ENCODE measurements at places on chromosomes 4 and X.

DNA sequence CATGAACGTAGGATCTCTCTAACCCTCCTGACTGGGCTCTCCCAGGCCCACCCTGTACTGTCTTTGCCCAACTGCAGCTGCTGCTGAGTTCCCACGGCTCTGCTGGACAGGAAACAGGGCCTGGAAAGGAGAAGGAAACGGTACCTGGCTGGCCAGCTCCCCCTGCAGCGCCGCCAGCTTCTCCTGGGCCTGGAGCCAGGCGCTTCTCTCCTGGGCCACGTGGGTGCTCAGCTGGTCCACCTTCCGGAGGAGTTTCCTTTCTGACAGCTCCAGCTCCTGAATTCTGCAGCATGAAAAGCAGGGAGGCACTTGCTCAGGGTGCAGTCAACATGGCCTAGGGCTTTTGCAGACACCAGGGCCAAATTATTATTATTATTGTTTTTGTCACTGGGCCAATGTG is 6.5 kb downstream of the C4orf50 start:
- no peak for DNase-seq

- DNase-seq = no peak
Measured at GRCh38 chr4:124325690-124326089, 386.8 kb downstream of the ANKRD50 start.

DNA sequence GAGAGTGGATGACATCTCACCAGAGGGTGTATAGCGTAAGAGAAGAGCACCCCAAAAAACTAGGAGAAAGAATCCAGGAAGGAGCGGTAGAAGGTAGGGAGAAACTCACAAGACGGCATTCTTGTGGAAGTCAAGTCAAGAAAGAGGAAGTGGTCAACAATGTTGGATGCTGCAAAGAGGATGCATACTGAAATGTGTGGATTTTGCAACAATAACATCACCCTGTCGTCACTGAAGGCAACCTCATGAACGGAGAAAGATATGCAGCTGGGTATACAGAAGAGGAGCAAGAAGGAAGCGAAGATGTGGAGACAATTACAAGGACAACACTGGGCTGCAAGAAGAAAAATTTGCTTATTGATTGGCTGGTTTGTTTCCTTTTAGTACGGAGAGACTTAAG is 11.4 kb upstream of the TAPT1 start:
- DNase-seq = no peak

DNA sequence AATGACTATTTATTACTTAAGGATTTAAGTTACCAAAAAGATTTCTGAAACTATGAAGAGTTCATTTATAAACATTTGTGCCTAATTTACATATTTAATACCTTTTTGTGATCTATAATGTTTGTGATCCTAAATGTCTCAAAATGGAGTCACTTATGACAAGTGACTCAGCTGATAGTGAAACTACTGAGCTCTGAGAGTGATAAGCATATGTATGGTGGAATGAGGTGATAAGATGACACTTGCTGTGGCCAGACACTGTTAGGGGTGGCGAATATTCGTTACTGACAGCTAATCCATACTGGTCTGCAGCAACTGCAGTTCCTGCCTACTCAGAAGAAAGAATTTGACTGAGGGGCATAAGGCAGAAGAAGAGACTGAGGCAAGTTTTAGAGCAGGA is 5.5 kb upstream of the NXF3 start:
- DNase-seq = no peak

GRCh38 chr4:10662937-10663336 is 21.6 kb downstream of the CLNK start:
- DNase-seq = no peak

GRCh38 chr4:182245541-182246215 is 2.5 kb downstream of the TENM3 start:
- DNase-seq = no peak

- no peak for DNase-seq
Measured at GRCh38 chr4:93018806-93019205, 715.0 kb downstream of the GRID2 start.

DNA sequence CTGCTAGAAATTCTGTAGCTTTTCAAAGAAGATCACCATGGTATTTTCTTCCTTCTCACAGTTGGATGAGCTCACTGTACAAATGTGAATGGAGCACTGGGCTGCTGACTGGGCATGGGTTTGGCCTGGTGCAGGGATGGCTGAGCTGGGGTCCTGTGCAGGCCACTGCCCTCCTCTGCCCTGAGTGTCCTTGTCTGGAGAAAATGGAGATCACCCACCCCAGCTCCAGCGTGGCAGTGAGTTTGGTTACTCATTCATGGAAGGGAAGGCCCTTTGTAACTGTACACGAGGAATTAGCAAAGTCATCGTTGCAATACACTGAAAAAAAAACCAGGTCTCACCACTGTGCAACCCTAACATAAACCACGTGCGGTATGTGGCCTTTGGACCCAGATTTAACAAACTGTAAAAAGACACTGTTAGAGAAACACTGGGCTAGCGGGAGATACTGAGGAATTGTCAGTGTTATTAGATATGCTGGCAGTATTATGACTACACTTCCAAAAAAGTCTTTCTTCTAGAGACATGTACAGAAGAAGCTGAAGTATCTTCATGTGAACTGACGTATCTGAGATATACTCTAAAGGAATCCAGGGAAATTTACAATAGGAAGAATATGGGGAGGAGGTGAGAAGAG is 16.1 kb upstream of the TBC1D14 start:
- peak; percentile 88 for DNase-seq

DNA sequence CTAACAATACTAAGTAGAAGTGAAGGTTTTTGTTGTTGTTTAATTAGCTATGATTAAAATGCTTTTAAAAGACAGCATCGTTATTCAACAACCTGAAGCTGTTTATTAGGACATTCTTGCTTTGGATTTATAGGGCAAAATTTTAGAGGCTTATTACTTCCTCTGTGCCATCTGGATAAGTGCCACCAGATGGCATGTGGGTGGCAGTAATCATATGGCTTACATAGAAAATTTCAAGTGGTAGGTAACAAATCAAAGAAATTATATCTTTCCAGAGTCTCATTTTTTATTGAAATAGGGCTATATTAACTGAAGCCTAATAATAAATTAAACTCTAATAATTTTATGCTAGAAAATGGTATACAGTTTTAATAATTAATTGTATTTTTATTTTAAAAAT is 83.3 kb upstream of the HTR2C start:
- no peak for DNase-seq

DNA sequence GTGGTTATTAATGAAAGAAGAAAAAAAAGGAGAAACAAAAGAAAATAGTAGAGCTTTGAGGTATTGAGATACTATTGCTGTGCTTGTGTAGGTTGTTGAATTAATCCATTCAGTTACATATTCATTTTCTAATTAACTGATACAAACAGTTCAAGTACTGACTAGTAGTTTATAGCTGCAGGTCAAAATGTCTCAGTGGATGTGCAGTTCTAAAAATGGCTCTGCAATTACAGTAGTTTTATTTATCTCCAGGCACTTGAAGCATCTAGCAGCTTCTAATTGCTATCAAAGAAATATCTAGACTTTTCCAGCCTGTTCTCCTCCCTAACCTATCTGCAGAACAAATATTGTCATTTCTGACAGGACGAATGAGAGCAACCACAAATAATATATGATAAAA is 1887.7 kb upstream of the PCDH7 start:
- no peak for DNase-seq

GRCh38 chrX:71367396-71367795 is 1.2 kb downstream of the TAF1 start:
- no peak for DNase-seq

DNA sequence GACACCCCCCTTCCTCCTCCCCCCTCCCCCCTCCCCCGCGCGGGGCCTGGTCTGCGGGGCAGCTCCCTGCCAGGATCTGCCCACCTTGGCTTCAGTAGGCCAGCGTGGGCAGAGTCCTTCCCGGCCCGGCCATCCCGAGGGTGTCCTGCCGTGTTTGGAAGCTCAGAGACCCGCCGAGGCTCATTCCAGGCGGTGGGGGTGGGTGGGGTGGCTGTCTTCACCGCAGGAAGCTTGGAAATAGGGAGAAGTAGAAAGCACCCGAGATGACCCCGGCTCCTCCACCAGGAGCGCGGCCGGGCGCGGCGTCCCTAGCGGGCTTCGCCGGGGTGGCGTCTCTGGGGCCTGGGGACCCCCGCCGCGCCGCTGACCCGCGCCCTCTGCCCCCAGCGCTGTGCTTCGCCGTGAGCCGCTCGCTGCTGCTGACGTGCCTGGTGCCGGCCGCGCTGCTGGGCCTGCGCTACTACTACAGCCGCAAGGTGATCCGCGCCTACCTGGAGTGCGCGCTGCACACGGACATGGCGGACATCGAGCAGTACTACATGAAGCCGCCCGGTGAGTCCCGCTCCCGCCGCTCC is 1.6 kb downstream of the NAT8L start:
- no peak for DNase-seq

GRCh38 chrX:112025753-112026152 is 56.8 kb downstream of the TRPC5 start:
- no peak for DNase-seq

DNA sequence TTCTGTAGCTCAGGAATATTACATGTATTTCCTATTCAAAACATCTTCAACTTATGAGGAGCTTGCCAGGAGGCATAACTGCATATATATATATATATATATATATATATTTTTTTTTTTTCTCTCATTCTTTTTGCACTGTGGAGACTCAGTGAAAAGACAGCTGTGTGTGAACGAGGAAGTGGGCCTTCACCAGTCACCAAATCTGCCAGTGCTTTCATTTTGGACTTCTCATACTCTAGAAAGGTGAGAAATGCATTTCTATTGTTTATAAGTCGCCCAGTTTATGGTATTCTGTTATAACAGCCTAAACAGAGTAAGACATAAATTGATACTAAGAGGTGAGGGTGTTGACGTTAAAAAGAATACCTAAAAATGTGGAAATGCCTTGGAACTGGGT is 710.6 kb downstream of the TRAM1L1 start:
- no peak for DNase-seq

DNA sequence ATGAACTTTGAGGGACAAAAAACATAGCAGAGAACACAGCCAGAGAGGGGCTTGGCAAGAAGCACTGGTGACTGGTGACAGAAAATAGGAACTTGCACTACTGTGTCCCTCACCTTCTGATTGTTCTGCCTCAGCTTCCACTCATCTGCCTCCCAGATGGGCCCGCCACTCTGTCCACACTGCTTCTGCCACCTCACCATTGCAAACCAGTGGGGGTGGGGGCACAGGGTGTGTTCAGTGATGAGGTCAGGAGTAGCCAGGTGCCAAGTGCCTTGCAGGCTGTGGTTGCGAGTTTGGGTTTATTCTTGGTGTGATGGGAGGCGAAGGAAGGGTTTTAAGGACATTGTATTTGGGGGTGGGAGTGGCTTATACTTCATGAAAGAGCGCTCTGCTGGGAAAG is 9.1 kb upstream of the UBA1 start:
- no peak for DNase-seq

GRCh38 chrX:146604196-146604595 is 205.4 kb upstream of the CXorf51B start:
- no peak for DNase-seq

GRCh38 chrX:50812995-50813842 is 775 bp downstream of the SHROOM4 start:
- DNase-seq = no peak

DNA sequence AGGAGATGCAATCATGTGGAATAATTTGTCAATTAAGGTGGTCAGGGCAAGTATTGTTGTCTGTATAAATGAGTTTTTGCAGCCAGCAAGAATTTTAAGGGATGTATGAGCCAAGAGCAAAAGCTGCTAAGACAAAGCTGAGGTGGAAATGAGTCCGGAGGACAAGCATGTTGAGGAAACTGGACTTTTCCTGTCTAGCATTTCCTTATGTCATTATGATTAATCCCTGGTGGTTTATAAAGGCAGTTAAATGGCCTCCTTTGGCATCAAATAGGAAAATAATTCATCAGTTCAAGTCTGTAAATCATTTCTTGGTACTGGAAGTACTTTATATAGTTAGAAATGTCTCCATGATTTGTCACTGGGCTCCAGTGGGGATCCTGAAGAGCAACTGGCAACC is 61.6 kb upstream of the TEX13A start:
- DNase-seq = no peak

GRCh38 chr4:110201502-110201901 is 3.1 kb upstream of the ELOVL6 start:
- no peak for DNase-seq

DNA sequence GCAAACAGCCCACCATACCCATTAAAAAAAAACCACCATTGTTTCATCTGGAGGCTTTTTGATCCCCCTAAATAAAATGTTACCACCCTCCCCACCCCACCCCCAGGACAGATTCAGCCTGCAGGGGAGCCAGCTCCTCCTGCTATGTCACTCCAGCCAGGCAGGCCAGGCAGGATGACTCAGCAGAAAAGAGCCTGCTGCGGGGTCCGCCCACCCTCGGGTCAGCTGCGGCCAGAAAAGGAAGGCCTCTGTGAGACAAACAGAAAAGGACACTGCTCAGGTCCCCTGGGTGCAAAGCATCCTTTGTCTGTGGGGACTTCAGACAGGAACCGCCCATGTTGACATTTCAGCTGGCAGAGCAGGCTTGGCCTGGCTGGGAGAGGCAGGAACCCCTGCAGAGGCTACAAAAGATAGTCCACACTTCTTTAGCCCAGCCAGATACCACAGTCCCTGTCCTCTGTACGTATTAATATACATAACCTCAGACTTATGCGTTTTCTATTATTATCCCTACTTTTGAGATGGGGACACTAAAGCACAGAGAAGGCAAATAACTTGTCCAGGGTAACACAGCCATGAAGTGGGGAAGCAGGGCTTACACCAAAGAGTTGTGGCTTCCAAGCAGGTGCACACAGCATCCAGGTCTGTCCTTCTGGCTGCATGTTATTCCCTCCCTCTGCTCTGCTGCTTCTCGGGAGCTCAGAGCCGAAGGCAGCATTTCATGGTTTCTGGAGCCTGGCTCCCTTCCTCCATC is 147.7 kb downstream of the CPEB2 start:
- no peak for DNase-seq

DNA sequence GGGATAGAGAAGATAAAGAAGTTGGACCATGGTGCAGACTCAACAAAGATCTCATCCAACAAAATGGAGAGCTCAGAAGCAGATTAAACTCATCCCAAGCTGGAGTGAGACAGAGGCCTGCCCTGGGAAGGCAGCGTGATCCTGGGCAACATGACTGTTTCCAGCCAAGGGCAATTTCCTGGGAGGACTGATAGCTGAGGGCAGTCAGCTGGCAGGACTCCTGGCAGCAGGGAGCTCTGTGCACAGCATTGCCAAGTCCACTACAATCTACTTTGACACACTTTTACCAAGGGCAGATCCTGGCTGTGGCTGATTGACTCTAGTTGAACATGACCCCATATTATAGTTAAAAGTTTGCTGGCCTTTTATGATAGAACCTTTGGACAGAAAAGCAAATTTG is 357.3 kb upstream of the RASGEF1B start:
- no peak for DNase-seq

- no peak for DNase-seq
Measured at GRCh38 chr4:128289523-128290158, 2.0 kb upstream of the PGRMC2 start.
